Activated CD4-positive, CD25-positive, alpha-beta regulatory T cell treated with anti-CD3 and anti-CD28 coated beads, Interleukin-2, amount 50 U/mL, for 24 hours (primary cell): ENCODE measurements at places on chromosomes 2 and 18.

DNA sequence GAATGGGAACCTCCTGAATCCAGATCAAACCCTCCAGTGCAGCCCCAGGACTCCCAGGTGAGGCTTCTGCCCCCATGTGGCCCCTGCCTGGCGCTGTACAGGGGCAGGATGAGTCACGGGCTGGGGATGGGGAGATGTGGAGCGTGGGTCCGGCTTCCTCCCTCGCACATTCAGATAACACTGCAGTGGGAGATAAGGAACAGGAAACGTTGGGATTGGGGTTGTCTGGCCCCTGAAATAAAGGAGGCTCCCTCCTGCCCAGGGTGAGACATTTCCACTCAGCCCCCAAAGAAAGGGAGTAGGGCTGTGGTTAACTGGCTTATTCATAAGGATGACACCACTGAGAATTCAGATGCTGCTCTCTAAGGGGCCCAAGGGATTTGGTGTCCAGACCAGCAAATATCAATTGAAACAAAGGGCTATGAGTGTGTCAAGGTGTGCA lies 30.7 kb downstream of the IGFBP5 start:
- ATAC-seq, result no peak

GRCh38 chr2:144669196-144669987 lies 149.5 kb upstream of the ZEB2 start:
- ATAC-seq, result no peak

DNA sequence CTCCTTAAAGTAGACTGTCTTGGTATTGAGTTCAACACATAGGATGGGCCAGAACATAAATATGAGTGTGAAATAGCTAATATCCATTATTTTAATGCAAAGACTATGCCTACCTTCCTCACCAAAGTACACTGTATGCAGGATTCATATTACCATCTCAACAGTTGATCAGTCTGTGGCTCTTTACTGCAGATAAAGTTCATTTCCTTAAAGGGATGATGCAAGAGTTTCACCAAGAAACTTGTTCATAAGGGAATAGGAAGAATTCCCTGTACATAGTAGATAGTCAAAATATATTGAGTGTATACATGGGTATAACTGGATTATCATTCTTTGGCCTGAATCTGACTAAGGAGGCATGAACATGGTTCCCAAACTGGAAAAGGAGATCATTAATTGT lies 35.0 kb downstream of the MARS2 start:
- ATAC-seq, result no peak

DNA sequence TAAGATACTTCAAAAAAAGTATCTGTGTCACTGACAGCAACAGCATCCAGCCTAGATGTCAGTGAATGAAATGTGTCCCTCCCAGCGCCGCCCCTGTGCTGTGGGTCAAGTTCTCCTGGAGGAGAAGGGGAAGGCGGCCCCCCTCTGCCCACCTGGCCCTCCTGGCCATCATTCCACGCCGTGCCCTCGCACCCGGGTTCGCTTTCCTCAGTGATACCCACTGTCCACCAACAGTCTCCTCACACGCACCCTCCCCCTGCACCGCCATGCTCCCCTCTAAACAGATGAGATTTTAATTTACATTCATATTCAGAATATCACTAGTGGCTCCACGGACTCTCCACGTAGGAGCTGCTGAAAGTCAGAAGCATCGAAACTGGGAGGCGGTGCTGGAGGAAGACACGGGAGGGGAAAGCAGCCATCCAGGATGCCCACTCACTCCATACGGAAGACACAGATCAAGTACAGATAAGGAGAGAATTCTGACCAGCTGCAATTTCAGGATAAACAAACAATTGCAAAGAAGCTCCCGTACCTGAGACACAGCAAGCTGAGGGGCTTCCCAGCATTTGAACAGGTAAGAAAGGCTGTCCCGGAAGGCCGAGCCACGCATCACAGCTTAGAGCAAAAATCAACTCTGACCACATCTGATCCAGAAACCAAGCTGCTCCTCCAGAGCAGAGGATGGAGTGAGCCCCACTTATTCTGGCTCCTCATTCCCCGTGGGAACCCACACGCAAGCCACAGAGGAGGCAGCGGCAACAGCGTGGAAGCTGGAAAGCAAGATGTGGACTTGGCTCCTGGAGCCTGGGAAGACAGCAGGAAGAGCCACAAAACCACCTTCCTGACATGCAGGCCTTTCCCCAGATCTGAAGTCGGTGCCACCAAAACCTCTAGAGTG lies 49.7 kb downstream of the PXDN start:
- no peak for ATAC-seq

DNA sequence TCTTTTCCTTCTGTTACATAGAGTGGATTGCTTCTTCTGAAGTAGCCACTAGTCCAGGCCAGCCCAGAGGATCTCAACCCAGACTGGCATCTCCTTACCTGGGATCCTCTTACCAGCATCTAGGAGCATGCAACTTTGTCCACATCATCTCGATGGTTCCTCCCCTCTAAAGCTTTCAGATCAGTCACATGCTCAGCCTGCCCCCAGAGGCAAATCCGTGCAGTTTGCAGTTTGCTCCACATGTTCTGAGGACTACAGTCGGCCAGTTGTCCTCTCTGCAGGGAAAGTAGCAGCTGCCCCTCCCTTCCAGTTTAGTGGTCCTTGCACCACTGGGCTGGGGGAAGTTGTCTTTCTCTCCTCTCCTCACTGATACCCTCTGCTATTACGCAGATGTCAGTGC lies 259.8 kb upstream of the APCDD1 start:
- no peak for ATAC-seq

GRCh38 chr2:101816598-101816997 lies 119.1 kb downstream of the MAP4K4 start:
- ATAC-seq, result no peak

GRCh38 chr18:22230471-22230945 lies 61.1 kb downstream of the GATA6 start:
- no peak for ATAC-seq

- ATAC-seq, result no peak
Observed at GRCh38 chr2:12484536-12485115, 232.1 kb upstream of the TRIB2 start.

DNA sequence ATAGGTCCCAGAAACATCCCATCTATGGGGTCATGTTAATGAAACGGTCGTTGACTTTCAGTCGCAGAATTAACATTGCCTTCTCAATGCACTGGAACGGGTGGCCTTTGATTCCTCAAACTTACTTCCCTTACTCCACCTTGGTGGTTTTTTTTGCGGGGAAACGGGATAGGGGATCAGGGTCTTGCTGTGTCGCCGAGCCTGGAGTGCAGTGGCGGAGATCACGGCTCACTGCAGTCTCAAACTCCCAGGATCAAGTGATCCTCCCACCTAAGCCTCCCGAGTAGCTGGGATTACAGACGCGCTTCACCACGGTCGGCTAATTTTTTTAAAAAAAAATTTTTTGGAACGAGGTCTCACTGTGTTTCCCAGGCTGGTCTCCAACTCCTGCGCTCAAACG lies 754 bp downstream of the ATG16L1 start:
- no peak for ATAC-seq

DNA sequence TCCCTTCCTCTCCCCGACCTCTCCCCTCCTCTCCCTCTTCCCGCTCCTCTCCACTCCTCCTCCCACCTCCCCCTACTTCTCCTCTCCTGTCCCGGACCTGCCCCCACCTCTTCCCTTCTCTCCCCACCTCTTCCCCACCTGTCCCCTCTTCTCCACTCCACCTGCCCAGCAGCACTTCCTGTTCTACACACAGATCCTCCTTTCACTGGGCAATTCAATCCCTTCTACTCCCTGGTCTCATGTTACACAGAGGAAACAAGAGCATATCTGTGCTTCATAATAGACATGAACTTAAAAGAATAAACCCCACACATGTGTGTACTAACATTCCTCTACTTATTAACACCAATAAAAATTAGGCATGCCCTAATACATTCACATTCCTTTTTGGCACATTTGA lies 34.8 kb downstream of the TIMM21 start:
- no peak for ATAC-seq

DNA sequence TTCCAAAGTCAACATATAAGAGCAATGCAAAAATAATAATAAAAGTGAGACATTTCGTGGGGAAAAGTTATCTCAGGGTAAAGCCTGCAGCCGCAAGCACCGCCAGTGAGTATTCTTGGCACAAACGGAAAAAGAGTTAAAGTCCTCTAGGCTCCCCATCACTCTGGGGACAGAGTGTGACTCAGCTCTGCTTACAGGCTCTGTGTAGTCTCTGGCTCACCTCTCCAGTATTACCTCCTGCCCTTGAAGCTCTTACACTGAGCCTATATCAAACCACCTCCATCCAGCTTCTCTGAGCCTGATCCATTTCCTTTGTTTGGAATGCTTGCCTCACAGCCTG lies 55.5 kb downstream of the MTHFD2 start:
- no peak for ATAC-seq
